ENCODE measurements at places on chromosomes 6 and 20. TPM values are rescaled to one million over a fixed set of nuclear protein-coding genes. Genes with fewer than 3 reads are reported as not detected.

The FAM184A gene
- total RNA-seq, result 13.2 TPM

The BFSP1 gene
- 3.1 TPM for total RNA-seq

The TIAM2 gene
- 10.2 TPM for total RNA-seq

The KCNG1 gene
- 116 TPM for total RNA-seq

The RFX6 gene
- not detected for total RNA-seq

The HLA-DOB gene
- not detected for total RNA-seq

The PRRC2A gene
- total RNA-seq, result 163 TPM

The CD109 gene
- 1.3 TPM for total RNA-seq

The ALDH8A1 gene
- total RNA-seq, result 0.17 TPM

The BANF2 gene
- total RNA-seq, result not detected

The SLC17A2 gene
- total RNA-seq, result not detected

The NOX3 gene
- total RNA-seq, result not detected

The TNFRSF6B gene
- total RNA-seq, result not detected

The CAGE1 gene
- total RNA-seq, result 0.21 TPM

The RIPPLY2 gene
- total RNA-seq, result 0.90 TPM

The ULBP2 gene
- not detected for total RNA-seq

The ANKRD6 gene
- 10.5 TPM for total RNA-seq

The FAXC gene
- 4.7 TPM for total RNA-seq

The SLC32A1 gene
- not detected for total RNA-seq

The JPH2 gene
- total RNA-seq, result 0.67 TPM

The CDH22 gene
- 0.03 TPM for total RNA-seq

The ADTRP gene
- total RNA-seq, result not detected

The CYP39A1 gene
- total RNA-seq, result not detected

The XKR7 gene
- 0.73 TPM for total RNA-seq

The GNAS-AS1 gene
- total RNA-seq, result 0.24 TPM

The FAM209B gene
- 0.59 TPM for total RNA-seq

The GMPR gene
- total RNA-seq, result 5.1 TPM

The OR2H1 gene
- total RNA-seq, result not detected

The KIAA0408 gene
- total RNA-seq, result 0.55 TPM

The SLC4A11 gene
- total RNA-seq, result 3.1 TPM

The CENPB gene
- total RNA-seq, result 57.7 TPM

The GATA5 gene
- 0.55 TPM for total RNA-seq

The MMUT gene
- total RNA-seq, result 12.5 TPM

The TRIM10 gene
- not detected for total RNA-seq

The GSTA2 gene
- total RNA-seq, result not detected

The ECT2L gene
- total RNA-seq, result not detected
